ENCODE measurements at places on chromosomes 2 and 18.

- no peak for DNase-seq
These were observed 108.7 kb downstream of the NCKAP5 start for GRCh38 chr2:133459590-133459989.

GRCh38 chr18:11323359-11323819 is 174.0 kb upstream of the PIEZO2 start:
- no peak for DNase-seq

GRCh38 chr18:35672897-35673296 is 91.4 kb downstream of the GALNT1 start:
- DNase-seq, result no peak

GRCh38 chr18:48948112-48949049 is 2.4 kb downstream of the SMAD7 start:
- DNase-seq, result no peak

GRCh38 chr2:163709270-163709669 is 26.5 kb downstream of the FIGN start:
- no peak for DNase-seq

- no peak for DNase-seq
These were observed 24.8 kb upstream of the HNRNPA3 start for GRCh38 chr2:177187631-177188312.

DNA sequence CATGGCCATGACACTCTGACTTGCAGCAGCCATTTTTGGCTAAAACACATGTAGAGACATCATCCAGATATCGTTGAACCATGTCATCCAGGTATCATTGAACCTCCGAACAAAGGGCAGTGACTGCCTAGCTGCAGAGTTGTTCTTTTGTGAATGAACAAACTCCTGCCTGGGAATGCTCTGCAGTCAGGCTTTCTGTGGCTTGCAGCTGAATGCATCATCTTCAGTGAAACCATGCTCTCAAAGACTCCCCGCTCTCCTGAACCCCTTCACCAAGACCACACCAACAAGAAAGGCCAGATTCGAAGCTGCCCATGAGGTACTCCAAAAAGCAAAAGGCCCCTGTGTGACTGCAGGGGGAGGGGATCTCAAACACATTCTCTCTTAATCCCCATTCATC is 118.8 kb downstream of the ACTR3 start:
- no peak for DNase-seq

GRCh38 chr2:195392446-195393336 is 264.3 kb upstream of the SLC39A10 start:
- no peak for DNase-seq

- DNase-seq, result no peak
These were observed 100.7 kb downstream of the NUP35 start for GRCh38 chr2:183224948-183225347.

DNA sequence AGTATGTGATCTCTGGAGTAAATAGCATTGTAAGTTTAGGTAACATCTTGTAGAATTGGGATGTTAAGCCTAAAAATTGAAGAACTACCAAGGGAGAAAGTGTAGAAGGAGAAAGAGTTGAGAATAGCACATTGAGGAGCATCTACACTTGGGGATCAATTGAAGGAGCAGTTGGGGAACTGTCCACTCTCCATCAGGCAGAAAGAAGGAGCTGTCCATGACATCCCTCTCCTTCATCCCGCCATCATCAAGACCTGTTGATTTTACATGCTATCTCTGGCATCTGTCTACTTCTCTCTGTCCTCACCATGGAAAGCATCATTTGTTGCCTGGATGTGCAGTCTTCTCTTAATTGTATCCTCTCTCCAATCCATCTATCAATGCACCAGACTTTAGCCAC is 87.8 kb downstream of the CCDC141 start:
- no peak for DNase-seq

DNA sequence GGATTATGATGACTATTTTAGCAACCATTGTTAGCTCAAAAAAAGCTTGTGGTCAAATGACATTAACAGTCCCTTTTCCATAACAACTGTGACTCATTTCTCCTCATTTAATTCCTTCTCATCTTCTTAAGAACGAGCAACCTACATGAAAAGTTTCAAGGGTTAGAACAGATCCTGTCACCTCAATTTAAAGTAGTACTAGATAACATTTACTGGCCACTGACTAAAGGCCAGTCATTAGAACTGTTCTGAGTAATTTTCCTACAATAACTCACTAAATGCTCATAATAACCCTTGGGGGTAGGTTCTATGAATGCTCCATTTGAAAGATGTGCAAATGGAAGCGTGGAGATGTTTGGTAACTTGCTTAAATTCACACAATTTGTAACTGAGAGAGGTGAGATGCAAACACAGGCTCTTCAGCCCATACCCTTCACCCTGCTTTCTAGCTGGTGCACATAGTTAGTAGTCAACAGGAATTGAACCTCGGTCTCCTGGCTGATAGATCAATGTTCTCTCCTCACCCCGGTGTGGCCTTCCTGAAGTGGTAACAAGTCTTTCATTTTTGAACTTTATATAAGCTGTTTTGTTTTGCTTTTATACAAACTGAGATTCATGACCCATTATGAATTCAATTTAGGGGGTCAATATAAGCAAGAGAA is 212.5 kb downstream of the SETBP1 start:
- no peak for DNase-seq
